ENCODE measurements at places on chromosomes 3 and 15.

DNA sequence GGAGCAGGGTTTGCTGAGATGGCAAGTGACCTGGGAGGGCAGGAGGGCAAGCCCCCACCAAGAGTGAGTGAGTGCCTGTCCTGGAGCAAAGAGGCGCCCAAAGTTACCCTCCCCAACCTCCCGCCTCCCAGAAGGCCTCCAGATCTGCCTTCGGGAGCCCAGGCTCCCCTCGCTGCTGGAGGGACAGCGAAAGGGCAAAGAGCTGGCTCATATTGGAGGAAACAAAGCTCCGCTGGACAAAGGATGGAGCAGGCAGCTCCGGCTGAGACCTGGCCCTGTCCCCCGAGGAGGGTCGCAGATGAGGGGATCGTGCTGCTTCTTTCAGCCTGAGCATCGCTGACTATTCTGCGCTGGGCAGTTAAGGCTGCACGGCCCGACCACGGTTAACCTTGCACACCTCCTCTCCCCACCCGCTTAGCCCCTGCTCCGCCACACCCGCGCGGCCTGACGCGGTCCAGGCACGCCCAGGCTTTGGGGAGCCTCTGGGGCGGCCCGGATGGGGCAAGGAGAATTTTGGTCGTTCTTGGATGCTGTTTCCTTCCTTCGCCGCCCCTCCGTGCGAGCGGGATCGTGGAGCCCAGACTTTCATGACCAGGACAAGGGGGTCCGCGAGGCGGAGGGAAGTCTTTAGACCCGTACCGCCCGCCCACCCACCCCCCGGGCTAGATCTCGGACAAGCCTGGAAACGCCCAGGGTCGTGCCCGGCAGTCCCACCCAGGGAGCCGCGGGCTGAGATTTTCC, 651 bp downstream of the PLCD1 start:
- peak; percentile 13 for DNase-seq

DNA sequence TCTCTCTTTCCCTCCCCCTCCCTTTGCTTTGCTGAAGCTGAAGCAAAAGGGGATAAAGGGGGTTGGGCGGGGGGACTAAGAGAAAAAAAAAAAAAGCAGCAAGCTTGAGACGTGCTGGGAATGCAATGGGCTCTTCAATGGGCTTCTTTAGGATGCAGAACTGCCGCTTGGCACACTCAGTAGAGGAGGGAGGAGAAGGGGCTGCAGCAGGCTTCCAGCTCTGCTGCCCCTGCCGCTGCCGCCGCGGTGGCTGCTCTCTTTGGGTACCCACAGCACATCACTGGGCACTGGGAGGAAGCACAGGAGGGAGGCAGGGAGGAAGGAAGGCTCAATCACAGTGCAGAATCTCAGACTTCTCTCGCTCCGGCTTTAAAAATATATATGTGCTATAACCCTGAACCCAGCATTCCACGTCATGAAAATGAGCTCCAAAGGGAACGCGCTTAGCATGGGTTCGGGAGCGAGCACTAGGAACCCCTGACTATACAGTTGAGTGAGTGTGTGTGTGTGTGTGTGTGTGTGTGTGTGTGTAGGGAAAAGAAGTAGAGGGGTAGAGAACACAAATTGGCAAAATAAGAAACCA, 3.5 kb downstream of the SLITRK3 start:
- no peak for DNase-seq

DNA sequence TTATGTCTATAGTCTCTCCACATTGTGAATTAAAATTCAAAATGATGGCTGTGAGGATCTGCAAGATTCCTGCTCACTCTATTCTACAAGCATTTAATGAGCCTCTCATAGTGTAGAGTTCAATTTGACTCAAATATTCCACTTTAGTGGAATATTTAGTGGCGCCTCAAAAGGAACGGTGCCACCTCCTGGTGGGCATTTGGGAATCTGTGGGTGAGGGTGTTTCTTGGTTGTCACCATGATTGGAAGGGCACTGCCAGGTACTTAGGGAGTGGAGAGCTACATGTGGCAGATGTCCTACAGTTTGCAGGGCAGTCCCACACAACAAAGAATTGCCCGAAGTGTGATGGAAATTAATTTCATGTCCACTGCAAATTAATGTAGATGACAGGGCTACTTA, 21.5 kb upstream of the KCNMB3 start:
- peak; percentile 15 for DNase-seq

DNA sequence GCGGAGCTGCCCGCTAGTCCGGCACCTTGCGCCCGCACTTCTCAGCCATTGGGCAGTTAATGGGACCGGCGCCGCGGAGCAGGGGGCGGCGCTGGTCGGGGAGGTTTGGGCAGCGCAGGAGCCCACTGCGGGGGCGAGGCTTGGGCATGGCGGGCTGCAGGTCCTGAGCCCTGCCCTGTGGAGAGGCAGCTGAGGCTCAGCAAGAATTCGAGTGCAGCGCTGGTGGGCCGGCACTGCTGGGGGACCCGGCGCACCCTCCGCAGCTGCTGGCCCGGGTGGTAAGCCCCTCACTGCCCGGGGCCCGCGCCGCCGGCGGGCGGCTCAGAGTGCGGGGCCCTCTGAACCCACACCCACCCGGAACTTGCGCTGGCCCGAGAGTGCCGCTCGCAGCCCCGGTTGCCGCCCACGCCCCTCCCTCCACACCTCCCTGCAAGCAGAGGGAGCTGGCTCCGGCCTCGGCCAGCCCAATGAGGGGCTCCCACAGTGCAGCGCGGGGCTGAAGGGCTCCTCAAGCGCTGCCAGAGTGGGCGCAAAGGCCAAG, 835.0 kb downstream of the TBL1XR1 start:
- DNase-seq: no peak

DNA sequence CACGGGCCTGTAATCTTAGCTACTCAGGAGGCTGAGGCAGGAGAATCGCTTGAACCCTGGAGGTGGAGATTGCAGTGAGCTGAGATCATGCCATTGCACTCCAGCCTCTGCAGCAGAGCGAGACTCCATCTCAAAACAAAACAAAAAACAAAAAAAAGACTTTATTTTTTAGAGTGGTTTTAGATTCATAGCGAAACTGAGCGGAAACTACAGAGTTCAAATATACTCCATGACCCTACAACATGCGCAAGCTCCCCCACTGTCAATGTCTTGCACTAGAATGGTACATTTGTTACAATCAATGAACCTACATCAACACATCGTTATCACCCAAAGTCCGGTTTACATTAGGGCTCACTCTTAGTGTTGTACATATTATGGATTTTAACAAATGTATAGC, 2.2 kb upstream of the CRTAP start:
- no peak for DNase-seq

- no peak for DNase-seq
These were observed 83.3 kb upstream of the IGSF10 start for GRCh38 chr3:151544164-151544548.

DNA sequence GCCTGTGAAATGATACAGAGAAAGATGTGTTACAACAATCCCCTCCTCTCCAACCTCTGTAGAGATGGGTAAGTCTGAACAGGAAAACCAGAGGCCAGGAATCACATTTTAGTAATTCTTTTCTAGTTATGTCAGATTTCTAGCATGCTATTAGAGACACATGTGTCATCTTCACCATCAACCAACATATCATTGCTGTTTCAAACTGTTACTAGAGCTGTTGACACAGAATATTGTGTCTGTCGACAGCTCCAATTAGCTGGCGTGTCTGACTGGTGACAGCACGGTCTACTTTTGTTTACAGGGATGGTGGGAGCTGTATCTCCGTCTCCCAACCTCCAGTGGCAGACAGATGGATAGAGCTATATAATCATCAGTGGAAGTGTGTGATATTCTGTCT, 393.2 kb downstream of the SOX2 start:
- DNase-seq: no peak

GRCh38 chr3:55608301-55608937, 121.3 kb upstream of the WNT5A start:
- no peak for DNase-seq

DNA sequence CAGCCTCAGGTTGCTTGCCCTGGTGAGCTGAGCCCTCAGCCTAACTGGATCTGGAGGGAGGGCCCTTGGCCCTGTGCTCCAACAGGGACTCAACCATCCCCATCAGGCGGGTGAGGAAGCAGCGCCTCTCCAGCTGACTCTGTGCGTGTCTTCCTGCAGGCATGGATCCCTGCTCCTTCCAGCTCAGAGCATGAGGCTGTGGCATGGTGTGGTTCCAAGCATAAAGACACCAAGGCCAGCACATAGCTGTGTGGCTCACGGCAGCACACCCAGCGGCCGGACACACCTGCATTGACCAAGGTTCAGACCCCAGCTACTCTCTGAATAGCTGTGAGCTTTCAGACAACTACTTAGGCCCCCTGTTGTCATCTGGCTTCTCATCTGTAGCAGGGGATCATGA, 131.0 kb upstream of the PLXNA1 start:
- no peak for DNase-seq

- no peak for DNase-seq
These were observed 359.2 kb upstream of the PROK2 start for GRCh38 chr3:72143966-72144717.

GRCh38 chr15:60371175-60372051, 26.4 kb downstream of the ANXA2 start:
- peak; percentile 100 for DNase-seq

DNA sequence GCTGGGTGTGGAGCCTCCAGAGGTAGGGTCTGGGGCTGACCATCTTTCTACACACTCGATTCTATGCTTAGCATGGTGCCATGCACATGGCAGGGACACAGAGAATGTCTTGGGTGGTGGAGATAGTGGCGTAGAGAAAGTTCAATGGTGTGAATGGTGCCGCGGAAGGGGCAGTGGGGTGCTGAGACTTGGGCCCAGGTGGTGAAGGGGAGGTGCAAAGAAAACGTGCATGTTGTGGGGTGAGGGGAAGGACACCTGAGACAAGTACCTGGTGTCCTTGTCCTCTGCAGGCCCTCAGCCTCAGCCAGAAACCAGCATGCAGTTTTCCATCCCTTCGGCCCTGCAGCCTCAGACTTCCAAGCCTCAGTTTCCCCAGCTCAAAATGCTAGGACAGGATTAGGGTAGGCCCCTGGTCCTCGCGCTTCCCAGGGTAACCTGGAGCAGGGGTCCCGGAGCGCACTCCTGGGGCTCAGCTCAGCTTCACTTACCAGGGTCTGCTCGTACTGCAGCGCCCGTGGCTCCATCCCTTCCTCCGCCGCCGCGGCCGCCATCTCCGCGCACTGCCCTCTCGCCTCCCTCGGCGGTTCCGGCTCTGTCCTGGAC, 375 bp downstream of the CLCN2 start:
- no peak for DNase-seq

All from EH (cell line).